Renal pelvis (tissue), 12 donors: ENCODE measurements at places on chromosomes 7 and 10. TPM values are rescaled to one million over a fixed set of nuclear protein-coding genes. Genes with fewer than 3 reads are reported as not detected.

The TRIM50 gene
- 0.38 TPM for polyA plus RNA-seq

The ARL3 gene
- 31.3 TPM for polyA plus RNA-seq

The DNAH11 gene
- polyA plus RNA-seq, result 3.3 TPM

The CCDC3 gene
- polyA plus RNA-seq, result 12.7 TPM

The C10orf105 gene
- polyA plus RNA-seq, result 0.07 TPM

The SEMA4G gene
- 61.7 TPM for polyA plus RNA-seq

The LIPA gene
- 48.2 TPM for polyA plus RNA-seq

The OPN1SW gene
- polyA plus RNA-seq, result 1.2 TPM

The PTF1A gene
- not detected for polyA plus RNA-seq

The NME8 gene
- polyA plus RNA-seq, result 0.11 TPM

The TMEM270 gene
- not detected for polyA plus RNA-seq

The UTF1 gene
- 0.11 TPM for polyA plus RNA-seq

The NKX2-3 gene
- polyA plus RNA-seq, result not detected

The NEUROG3 gene
- not detected for polyA plus RNA-seq

The PNLIPRP3 gene
- not detected for polyA plus RNA-seq

The STEAP4 gene
- polyA plus RNA-seq, result 0.19 TPM

The TMEM213 gene
- polyA plus RNA-seq, result 45.9 TPM

The ANKRD1 gene
- 0.81 TPM for polyA plus RNA-seq

The MLXIPL gene
- polyA plus RNA-seq, result 8.7 TPM

The GDF10 gene
- polyA plus RNA-seq, result 2.3 TPM

The NEBL gene
- 74.8 TPM for polyA plus RNA-seq
